Brain microvascular endothelial cell (primary cell): ENCODE measurements at places on chromosomes 2 and 18.

- peak; percentile 34 for DNase-seq
Measured at GRCh38 chr18:3998698-3999333, 456.3 kb downstream of the DLGAP1 start.

DNA sequence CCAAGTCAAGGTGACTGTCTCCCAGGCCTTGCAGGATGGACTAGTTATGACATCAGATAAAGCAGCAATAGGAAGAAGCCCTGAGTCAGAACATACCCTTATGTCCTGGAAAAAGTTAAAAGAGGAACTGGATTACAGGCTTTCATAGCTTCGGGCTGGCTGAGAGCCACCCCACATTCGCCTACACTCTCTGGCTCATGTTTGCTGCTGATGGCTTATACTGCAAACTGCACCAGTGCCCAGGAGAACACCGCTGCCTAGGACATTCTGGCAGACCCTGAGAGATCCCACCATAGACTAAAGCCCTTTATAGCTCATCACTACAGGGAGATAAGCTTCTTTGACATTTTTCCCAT, 20.3 kb downstream of the SLC8A1 start:
- DNase-seq, result peak; percentile 29

DNA sequence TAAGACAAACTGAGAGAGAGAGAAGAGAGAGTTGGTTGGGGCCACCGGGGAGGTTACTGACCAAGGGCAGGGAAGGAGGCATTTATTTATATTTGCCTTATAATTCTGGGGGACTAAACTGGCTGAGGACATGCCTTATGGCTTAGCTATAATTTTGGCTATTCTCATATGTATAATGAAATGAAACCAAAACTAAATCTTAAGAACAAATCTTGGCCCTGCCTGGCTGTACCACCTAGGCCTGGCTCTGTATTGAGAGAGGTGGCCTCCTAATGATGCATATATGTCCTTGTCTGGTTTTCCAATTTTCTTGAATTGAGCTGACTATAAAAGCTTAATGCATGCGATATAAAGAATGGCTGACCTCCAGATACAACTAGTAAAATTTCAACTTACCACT, 3.5 kb upstream of the PPP1CB start:
- no peak for DNase-seq

DNA sequence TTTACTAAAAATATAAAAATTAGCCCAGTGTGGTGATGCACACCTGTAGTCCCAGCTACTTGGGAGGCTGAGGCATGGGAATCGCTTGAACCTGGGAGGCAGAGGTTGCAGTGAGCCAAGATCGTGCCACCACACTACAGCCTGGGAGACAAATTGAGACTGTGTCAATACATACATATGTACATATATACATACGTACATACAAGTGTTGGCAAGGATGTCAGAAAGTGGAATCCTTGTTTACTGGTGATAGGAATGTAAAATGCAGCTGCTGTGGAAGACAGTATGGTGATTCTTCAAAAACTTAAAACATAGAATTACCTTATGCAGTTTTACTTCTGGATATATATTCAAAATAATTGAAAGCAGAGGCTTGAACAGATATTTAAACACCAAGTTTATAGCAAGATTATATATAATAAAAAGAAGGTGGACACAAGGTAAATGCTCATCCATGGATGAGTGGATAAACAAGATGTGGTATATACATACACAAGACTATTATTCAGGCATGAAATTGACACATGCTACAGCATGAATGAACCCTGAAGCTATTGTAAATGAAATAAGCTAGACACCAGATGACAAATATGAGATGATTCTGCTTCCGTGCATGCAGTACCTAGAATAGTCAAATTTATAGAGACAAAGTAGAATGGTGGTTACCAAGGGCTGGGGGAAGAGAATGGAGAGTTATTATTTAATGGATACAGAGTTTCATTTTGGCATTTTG, 43.2 kb downstream of the CCDC138 start:
- DNase-seq, result no peak

DNA sequence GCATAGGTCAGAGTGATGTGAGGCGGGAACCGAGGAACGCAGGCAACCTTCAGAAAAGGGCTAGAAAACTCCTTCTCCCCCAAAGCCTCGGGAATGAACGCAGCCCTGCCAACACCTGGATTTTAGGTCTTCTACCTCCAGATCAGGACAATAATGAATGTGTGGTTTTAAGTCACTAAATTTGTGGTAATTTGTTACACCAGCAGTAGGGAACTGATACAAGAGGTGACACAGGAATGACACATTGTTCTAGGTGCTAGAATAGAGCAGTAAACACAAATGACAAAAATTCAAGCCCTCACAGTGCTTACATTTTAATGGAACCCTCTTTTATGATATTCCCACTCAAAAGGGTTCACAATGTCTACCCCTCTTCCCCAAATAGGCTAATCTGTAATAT, 39.2 kb upstream of the EML4 start:
- no peak for DNase-seq

- DNase-seq, result no peak
Measured at GRCh38 chr2:58926112-58926511, 685.0 kb upstream of the FANCL start.

DNA sequence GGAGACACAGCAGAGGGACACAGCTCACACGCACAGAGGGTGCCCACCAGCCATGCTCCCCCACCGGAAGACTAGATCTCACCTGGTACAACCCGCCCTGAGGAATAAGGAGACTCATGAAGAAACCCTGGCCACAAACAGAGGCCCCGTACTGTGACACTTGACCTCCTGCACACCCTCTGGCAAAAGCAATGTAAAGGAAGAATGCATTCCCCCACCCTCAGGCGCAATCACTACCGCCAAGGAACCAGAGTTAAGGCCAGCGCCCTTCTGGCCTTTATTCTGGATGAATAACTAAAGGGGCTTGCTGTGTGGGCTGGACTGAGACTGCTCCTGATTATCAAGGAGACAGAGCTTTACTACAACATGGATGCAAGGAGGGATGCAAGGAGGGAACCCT, 509.2 kb upstream of the SPHKAP start:
- DNase-seq, result no peak

GRCh38 chr2:168951871-168952270, 50.8 kb downstream of the G6PC2 start:
- no peak for DNase-seq

GRCh38 chr18:62164855-62165487, 21.9 kb downstream of the PIGN start:
- DNase-seq, result no peak

- DNase-seq, result no peak
Measured at GRCh38 chr18:12766986-12767433, 64.2 kb downstream of the PSMG2 start.

DNA sequence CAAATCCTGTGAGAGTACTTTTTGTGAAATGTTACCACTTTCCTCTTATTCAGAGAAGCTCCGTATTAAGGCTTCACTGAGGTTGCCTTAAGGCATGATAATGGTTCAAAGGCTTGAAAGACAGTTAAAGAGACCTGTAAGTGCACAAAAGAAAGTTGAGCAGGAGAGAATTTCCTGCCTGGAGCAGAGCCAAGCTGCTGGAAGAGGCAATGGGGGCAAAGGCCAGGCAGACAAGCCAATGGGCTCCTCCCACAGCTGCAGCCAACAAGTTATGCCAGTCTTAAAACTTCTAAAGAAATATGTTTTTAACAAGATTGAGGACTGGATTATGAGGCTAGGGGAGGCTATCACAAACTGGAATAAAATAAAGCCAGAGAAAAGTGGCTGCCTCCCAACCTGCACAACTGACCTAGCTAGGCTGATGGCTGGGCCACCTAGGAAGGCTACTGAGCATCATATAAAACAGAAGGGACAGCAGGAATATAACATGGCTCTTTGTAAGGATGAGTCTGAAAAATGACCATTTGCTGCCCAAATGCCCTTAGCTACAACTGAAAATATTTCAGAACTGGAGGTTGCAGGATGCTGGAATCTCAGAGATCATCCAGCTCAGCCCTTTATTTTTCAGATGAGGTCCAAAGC, 2.1 kb downstream of the IL1B start:
- no peak for DNase-seq

- DNase-seq, result no peak
Measured at GRCh38 chr2:229971298-229971790, 49.0 kb downstream of the FBXO36 start.

GRCh38 chr18:13366541-13366940, 148.0 kb downstream of the LDLRAD4 start:
- no peak for DNase-seq

GRCh38 chr18:74436158-74436769, 20.8 kb downstream of the DIPK1C start:
- DNase-seq, result no peak

DNA sequence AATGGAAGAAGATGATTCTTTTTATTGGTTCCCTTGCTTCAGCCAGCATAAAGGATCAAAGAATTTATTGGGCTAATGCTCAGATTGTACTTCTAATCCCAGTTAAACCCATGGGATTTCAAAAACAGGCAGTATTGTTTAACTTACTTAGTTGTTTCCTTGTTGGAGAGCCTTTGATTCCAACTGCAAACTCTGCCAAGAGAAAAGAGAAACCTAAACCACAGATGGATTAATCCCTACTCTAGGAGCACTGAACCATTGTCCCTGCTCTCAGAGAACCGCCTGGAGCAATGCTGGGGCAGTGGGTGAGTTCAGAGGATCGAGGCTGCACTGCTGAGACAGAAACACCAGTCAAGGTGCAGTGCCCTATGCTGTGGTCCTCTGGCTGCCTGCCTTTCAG, 44.9 kb upstream of the SIGLEC15 start:
- DNase-seq, result no peak

GRCh38 chr2:6826081-6826913, 39.4 kb downstream of the CMPK2 start:
- DNase-seq, result peak; percentile 77

- no peak for DNase-seq
Measured at GRCh38 chr2:153004627-153005026, 286.2 kb downstream of the ARL6IP6 start.

GRCh38 chr2:84850471-84850870, 30.4 kb downstream of the TRABD2A start:
- DNase-seq, result no peak

DNA sequence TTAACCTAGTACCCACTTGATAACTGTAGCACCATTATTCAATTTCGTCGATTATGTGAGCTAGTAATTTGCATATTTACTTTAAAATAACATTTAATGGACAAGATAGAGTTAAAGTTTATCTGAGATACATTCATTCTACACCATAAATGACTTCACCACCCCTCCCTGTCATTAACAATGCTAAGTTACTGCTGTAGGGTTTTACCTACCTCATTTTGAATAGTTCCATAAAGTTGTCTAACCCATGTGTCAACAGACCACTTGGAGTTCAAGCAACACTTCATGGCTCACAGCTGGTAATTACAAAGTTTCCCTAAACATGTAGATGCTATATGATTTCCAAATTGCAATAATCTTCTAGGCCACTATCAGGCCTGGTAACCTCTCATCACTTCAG, 127.4 kb upstream of the CYP26B1 start:
- DNase-seq, result no peak

DNA sequence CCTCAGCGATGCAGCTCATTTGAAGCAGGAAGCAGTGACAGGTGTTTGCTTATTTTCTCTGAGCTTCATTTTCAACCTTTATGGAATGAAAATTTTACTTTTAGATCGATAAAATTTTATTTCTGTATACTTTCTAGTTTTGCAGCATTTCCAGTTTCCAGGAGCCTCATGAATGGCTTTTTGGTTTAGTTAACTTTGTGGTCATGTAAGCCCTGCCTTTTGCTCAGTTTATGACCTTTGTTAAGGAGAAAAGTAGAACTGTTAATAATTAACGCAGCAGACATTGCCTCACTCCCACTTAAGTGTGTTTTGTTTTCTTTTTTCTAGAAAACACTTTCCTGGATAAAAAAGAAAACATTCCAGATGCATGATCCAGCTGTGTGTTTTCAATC, 4.4 kb upstream of the FARP2 start:
- DNase-seq, result no peak

DNA sequence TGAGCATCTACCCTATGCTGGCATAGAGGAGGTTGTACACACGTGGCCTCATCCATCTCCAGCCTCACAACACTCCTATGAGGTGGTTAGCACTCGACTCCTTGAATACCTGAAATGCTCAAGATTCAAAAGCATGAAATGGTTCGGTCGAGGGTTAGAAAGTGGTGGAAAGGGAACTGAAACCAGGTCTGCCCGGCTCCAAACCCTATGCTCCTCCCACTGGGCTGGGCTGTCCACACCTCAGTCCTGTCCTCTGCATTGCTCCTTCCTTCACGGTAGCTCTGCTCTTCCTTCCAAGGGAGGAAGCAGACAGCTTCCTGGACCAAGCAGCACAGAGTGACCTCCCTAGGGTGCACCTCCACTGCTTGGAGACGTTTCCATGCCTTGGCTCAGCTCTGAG, 565.2 kb upstream of the ID2 start:
- DNase-seq, result no peak

GRCh38 chr2:64447317-64448040, 6.5 kb upstream of the LGALSL start:
- DNase-seq, result no peak

- DNase-seq, result no peak
Measured at GRCh38 chr18:68778280-68778886, 19.5 kb upstream of the CCDC102B start.

DNA sequence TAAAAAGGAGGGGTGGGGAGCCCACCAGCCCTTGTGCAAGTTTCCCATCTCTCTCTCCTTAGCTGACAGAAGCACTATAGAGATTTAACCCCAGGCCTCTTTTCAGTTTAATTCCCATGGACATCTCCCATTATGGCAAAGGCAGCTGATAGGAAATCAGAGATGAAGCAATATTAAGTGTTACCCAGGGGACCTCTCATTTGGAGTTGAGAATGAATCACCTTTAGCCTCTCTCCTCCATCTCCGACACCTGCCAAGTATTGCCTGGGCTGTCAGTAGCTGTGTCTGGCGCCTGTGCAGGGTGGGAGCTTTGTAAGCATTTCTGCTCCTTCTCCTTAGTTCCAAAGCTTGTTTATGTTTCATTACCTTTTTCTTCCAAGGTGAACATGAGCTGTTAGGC, 109.0 kb downstream of the AQP4 start:
- no peak for DNase-seq

DNA sequence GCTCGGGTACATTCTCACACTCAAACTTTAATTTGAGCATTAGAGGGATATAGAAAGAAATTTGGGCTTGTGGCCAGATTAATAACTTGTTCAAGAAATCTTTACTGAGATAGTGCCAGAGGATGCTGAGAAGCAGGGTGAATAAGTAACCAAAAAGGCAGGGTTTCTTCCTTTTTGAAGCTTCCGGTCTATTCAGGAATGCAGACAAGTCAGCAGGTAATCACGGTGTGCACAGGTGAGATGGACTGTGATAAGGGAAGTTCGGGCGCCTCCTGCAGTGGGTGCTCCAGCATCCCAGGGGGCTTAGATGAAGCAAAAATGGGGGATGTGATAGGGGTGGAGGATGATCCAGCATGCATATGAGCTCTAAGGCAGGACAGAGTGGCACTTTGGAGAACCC, 44.9 kb upstream of the CYP1B1 start:
- no peak for DNase-seq
